ENCODE measurements at places on chromosomes 5 and 9.

DNA sequence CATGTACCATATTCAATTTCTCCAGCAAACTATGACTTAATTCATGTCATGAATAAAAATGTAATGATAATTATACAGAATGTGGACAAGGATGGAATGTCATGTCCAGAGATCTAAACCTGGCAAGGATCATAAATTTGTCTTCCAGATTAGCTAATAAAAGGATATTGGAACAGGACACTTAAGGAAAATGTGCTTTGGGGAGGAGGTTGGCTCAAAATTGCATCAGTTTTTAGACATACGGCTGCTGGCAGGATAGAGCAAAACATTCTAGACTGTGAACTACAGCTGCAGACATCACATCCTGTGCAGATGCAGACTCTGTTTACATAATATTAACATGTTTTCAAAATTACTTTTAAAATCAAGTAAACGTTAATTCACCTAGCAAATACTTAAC lies 248.4 kb downstream of the TLR4 start:
- DNase-seq = no peak

- DNase-seq = no peak
These were observed 35.2 kb downstream of the NCS1 start for GRCh38 chr9:130207241-130207992.

DNA sequence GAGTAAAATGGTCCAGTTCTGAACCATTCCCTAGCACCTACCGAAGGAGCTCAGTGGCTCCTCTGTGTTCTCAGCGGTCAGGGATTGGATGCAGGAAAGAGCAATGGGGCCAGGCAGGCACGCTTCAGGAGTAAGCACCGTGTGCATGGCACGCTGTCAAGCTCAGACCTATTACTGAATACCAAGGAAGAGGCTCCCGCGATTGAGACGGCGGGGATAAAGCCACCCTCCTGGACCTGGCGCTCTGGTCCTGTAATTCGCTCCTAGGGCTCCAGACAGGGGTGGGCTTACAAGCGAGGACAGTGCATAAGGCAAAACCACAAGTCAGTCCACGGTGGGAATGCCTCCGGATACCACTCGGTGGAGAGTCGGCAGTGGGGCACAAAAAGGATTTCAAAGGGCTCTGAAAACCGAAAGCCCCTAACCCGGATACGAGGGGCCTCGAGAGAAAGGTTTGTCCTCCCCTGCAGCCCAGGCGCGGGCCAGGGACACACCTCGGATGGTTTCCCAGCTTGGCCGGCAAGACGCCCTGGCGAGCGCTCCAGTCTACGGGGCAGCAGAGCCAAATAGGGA lies 988 bp downstream of the OXCT1 start:
- no peak for DNase-seq

DNA sequence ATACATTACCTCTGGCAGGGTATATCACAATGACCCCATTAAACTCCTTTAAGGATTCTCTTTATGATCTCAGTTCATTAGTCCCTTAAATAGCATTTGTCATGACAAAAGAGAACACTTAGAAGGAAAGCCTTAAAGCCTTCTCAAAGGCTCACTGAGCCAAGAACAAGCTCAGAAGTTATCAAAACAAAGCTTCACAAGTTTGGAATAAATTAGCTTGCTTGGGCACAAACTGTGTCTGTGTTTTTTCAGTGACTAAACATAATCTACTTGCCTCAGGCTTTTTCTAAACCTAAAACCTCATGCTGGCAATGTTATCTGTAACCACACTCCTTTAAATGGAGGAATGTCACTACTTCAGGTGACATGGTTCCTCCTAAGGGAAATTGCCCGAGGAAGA lies 1114.9 kb upstream of the C9orf72 start:
- no peak for DNase-seq

- peak; percentile 13 for DNase-seq
These were observed 58.3 kb upstream of the AKNA start for GRCh38 chr9:114446036-114446435.

GRCh38 chr9:2473681-2474080 lies 147.9 kb upstream of the VLDLR start:
- no peak for DNase-seq

GRCh38 chr9:123792501-123792900 lies 137.4 kb downstream of the DENND1A start:
- no peak for DNase-seq

GRCh38 chr5:10586008-10586407 lies 22.1 kb downstream of the ANKRD33B start:
- no peak for DNase-seq

GRCh38 chr5:86523718-86524117 lies 94.0 kb upstream of the COX7C start:
- no peak for DNase-seq

GRCh38 chr5:161851691-161852299 lies 3.9 kb downstream of the GABRA1 start:
- no peak for DNase-seq

GRCh38 chr9:82082563-82082962 lies 94.0 kb downstream of the SPATA31D1 start:
- DNase-seq = no peak

All from skeletal muscle cell (primary cell).